ENCODE measurements at places on chromosomes 7 and 10.

DNA sequence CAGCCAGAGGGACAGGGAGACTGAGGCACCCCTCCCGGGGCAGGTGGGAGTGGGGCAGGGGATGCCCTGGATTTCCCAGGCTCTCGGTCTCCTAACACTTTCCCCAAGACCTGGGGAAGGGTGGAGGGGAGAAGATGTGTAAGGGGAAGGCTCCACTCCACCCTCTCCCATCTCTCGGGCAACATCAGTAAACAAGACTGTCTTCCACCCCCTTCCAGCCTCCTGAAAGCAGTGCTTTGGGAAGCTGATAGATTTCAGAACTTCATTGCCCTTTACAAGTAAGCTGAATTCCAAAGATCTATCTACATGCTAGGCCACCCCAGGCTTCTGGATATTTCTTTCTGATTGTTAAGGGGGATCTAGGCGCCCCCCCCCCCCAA lies 3.7 kb downstream of the FLNC start:
- no peak for DNase-seq

GRCh38 chr10:50063100-50063499 lies 4.7 kb upstream of the WASHC2A start:
- DNase-seq, result no peak

DNA sequence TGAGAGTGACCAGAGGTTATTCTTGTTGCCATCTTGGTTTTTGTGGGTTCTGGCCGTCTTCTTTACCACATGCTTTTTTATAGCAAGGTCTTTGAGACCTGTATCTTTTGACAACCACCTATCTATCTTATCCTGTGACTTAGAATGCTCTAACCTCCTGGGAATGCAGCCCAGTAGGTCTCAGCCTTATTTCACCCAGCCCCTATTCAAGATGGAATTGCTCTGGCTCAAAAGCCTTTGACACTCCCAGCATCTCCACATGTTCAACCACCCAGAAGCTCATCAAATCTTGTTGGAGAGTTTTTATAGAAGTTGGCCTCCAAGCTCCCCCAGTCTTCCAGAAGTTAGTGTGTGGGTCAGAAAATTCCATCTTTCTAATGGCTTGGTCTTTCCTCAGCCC lies 464.3 kb upstream of the NRP1 start:
- no peak for DNase-seq

- no peak for DNase-seq
Observed at GRCh38 chr7:22563032-22563501, 63.1 kb upstream of the STEAP1B start.

DNA sequence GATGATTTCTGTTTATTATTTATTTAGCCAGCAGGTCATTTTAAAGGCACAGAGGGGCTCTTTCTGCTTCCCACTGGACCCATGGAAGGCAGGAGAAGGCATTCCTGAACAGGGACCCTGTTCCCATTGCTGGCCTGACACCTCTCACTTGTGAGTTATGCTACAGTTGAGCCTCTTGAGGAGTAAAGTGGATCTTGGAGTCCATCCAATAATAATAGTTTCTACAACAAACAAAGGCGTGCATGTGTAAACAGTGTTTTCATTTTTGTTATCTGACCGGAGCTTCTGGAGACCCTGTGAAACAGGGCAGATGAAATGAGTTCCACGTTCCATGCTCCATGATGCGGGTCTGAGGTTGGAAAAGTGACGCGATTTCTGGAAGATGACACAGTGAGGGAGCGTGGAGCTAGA lies 127.3 kb upstream of the HABP2 start:
- no peak for DNase-seq

Measured in activated T-cell treated with anti-CD3 and anti-CD28 coated beads for 1 hour (primary cell).